ENCODE measurements at places on chromosomes 5 and 9.

GRCh38 chr5:75716715-75717081, 539 bp downstream of the POC5 start:
- peak overlapping the region; percentile 100 for H3K4me3 ChIP-seq
- H3K4me1 ChIP-seq: peaks cover 27% of the 10 kb centered on the region
- peak; percentile 6 for DNase-seq
- H3K36me3 ChIP-seq: no peaks in the 10 kb centered on the region
- H3K27me3 ChIP-seq: peaks cover 23% of the 10 kb centered on the region

- H3K4me1 ChIP-seq: peaks cover 9% of the 10 kb centered on the region
- H3K27ac ChIP-seq: no peak overlapping the region
- DNase-seq: no peak
- H3K27me3 ChIP-seq: peaks cover 5% of the 10 kb centered on the region
Observed at GRCh38 chr9:36854034-36854433, 180.0 kb downstream of the PAX5 start.

DNA sequence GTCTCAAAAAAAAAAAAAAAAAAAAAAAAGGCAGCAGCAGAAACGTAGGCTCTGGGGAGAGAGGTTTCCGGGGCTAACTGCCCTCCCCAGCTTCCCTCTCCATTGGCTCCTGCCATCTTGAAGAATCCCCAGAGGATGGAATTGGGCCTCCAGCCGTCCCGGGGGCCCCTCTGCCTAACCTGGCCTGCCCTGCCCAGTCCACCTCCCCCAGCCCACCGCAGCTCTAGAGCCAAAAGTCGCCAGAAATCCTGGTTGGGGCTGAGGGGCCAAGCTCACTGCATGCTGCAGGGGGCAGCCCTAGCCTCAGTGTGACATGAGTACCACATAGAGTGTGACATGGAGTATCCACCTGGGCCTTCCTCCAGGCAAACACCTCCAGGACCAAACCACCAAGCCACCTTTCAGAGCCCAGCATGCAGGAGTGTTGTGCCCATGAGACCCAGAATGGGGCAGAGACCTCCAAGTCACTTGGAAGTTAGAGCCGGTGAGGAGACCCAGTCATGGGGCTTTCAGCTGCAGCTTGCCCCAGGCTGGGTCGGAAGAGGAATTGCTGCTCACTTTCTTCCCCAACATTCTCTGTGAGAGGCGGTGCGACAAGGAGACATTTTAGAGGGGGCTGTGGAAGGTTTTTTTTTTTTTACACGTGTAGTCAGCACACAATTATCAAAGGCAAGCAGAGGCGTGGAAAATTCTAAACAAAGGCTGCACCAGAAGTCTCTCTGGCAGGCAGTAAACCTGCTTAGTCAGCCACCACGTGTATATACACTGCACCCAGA, 17.6 kb downstream of the CD74 start:
- no peaks in the 10 kb centered on the region for H3K4me1 ChIP-seq
- no peak for DNase-seq
- H3K4me3 ChIP-seq: no peak overlapping the region

- no peak for DNase-seq
- peaks cover 21% of the 10 kb centered on the region for H3K4me1 ChIP-seq
- no peak overlapping the region for H3K27ac ChIP-seq
Observed at GRCh38 chr5:175385691-175386362, 58.2 kb downstream of the DRD1 start.

DNA sequence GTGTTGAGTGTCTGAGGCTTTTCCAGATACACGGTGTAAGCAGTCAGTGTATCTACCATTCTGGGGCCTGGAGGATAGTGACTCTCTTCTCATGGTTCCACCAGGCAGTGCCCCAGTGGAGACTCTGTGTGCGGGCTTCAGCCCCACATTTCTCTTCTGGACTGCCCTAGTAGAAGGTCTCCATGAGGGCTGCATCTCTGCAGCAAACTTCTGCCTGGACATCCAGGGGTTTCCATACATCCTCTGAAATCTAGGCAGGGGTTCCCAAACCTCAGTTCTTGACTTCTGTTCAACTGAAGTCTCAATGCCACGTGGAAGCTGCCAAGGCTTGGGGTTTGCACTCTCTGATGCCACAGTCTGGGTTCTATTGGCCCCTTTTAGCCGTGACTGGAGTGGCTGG, 256.6 kb upstream of the ITGA1 start:
- no peaks in the 10 kb centered on the region for H3K4me1 ChIP-seq
- no peaks in the 10 kb centered on the region for H3K27me3 ChIP-seq
- H3K27ac ChIP-seq: no peak overlapping the region
- H3K36me3 ChIP-seq: peaks cover 9% of the 10 kb centered on the region
- DNase-seq: no peak
- no peak overlapping the region for H3K4me3 ChIP-seq
